ENCODE measurements at places on chromosomes 6 and 20.

DNA sequence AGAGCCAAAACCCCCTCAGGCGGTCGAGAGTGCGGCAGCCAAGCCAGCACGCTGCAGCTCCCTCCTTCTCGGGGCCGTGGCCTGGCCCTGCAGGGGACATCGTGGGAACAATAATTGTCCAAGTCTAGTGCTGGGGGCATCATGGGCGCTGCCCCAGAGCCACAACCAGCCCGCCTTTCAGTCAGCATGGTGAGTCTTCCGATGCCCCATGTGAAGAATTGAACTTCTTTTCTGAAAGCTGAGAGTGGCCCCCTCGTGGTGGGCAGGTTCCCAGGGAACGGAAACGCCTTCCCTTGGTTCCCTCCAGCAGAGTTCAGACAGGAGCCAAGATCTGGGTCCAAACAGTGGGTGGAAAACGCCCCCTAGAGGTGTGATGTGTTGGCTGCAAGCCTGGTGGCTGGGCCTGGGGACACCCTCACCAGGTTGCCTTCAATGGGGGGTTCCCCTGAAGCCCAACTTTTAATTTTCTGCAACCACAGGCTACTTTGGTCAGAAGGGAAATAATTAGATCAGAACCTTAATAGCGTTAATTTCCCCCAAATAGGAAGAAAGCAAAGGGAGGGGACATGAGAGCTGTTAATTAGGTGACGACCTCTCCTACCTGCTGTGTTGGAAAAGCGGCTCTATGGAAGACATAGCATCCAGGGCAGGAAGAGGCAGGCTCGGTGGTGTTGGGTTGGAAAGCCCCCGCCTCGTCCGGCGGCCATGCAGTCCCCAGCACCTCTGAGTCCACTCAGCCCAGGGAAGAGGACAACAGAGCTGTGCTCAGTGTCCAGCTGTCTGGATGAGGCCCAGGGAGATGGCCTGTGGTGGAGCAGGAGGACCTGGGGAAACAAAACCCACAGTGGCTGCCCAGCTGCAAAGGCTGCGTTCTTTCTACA, 4.7 kb upstream of the MRGBP start:
- peak; percentile 83 for DNase-seq

DNA sequence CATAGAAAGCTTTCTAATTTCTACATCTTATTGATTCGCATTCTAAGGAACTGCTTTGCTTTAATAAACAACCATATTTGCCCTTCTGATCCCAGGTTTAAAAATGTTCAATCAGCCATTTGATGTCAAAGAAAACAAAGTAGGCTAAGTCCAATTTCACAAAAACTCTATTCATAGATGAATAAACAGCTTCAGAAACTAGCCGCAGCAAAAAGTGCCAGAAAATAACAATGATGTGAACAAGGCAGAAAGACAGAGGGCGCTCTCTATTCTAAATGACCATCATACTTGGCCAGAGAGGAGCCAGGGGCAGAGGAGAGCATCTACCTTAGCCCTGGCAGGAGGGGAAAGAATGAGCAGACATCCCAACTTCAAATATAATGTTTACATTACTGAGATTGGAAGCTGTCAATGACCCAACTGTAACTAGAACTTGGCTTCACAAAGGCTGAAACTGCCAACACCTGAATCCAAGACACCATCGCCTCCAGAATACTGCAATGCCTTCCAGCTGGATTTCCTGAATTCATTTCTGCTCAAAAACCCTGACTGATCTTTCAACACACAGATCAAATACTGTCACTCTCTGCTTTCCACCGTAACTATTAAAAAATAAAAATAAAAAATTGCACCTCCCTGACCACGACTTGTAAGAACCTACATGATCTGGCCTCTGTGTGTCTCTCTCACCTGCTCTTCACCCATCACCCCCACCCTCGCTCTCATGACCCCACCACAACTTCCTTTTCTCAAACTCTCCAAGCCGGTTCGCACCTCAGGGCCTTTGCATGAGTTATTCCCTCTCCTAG, 9.5 kb downstream of the CNKSR3 start:
- no peak for DNase-seq

- peak; percentile 84 for DNase-seq
These were observed 982 bp downstream of the HECA start for GRCh38 chr6:139135578-139136545.

DNA sequence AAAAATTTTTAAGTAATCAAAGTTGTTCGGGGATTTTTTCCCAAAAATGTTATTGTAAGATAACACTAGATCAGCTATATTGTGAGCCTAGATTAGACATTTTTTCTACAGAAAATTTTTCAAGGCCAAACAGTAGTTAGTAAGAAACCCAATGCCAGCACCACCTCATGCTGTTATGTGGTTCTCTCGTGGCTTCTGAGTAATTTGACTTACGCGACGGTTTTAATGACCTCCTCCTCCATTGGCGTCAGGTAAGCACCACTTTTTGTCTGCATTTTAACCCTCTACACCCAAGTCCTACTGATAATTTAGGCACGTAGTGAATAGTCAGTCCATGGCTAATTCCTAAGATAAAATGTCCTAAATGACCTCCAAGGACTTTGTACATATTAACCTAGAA, 9.7 kb downstream of the RPS6KA2 start:
- no peak for DNase-seq

DNA sequence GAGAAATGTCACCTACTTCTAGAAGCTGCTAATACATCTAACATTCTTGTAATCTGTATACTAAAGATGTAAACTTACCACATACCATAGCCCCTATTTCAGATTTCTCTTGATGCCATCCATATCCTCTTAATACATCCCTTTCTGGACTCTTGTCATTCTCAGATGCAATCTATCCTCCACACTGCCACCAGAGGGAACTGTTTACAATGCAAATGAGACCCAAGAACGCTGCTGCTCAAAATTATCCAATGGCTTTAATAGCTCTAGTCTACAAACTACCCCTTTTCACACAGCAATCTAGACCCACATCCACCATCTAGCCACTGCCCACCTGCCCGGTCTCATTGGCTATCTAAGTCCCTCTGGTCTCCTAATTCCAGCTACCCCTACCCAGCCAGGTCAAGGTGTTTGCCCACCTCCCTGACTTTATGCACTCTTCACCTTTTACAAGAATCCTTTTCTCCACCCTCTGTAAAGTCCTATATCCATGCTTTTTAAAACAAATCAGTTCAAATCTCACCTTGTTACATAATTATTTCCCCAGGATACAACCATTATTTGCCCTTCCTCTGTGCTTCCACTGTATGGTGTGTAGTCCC, 14.8 kb downstream of the FAXC start:
- DNase-seq, result no peak

DNA sequence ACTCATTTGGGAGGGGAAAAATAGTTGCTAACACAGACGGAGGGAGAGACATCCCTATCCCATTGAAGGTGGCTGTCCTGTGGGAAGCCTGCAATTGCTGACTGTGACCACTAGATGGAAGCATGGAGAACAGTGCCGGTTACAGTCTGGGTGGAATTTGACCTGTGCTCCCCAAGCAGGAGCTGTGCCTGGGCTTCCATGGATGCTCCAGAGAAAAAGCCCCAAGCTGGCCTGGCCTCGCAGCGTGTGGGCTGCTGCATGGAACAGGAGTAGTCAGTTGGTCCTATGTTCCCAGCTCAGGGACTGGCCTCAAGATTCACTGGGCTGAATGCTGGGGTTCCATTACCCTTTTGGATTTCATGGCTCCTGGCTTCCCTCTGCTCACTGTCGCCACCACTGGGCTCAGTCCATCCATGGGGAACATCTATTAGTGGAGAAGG, 116.3 kb upstream of the CHD6 start:
- peak; percentile 23 for DNase-seq

DNA sequence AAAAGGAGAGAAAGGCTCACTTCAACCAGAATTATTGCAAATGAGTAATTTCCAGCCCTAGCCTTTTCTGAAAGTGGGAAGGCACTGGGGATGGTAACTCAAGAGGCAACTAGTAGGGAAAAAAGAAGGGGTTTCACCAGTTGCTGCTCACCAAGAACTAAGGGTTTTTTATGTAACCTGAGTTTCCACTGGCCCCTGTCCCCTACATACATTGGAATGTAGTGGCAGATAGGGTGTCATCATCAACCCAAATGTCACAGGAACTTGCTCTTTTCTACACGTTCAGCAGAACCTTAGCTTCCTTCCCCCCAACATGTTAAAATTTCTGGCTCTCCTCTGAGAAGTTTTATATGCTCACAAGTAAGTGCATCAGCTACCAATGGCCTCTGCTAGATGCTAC, 38.2 kb upstream of the PKHD1 start:
- DNase-seq, result no peak

DNA sequence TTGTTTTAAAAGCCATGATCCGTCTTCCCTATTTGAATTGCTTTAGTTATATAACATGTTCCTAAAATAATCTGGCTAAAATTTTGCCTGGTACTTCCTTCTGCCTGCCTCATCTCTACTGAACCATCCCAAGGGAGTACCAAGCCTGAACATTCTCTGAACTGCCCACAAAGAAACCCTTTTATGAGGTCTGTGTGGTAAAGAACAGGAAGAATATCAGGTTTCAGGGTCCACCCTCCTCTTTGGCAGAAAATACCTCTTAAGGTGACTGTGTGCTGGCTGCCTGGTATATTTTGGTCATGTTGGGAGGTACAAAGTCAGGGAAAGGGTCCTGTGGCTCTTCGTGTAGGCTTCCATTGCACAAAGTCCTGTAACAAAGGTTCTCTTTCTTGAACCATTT, 574.1 kb upstream of the CHD6 start:
- no peak for DNase-seq

GRCh38 chr20:45953672-45954071, 18.3 kb downstream of the ZNF335 start:
- peak; percentile 22 for DNase-seq

- no peak for DNase-seq
These were observed 2.6 kb upstream of the LIN28B start for GRCh38 chr6:104954190-104954797.

GRCh38 chr6:116363759-116364158, 7.0 kb upstream of the DSE start:
- no peak for DNase-seq

- no peak for DNase-seq
These were observed 22.6 kb downstream of the GHRH start for GRCh38 chr20:37238935-37239451.

DNA sequence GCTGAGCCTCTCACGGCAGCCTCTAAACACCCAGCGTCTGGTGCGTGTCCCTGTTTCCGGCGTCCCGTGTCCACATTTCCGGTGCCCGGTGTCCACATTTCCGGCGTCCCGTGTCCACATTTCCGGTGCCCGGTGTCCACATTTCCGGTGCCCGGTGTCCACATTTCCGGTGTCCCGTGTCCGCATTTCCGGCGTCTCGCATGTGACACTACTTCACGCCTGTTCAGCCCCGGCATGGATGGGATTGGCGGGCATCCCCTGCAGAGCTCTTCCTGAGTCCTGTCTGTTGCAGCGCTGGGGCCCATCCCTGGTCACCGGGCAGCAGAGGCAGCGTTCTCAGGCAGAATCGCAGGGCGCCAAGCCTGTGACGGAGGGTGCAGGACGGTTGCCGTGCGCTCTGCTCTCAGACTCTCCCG, 3.2 kb downstream of the FRMD1 start:
- no peak for DNase-seq

DNA sequence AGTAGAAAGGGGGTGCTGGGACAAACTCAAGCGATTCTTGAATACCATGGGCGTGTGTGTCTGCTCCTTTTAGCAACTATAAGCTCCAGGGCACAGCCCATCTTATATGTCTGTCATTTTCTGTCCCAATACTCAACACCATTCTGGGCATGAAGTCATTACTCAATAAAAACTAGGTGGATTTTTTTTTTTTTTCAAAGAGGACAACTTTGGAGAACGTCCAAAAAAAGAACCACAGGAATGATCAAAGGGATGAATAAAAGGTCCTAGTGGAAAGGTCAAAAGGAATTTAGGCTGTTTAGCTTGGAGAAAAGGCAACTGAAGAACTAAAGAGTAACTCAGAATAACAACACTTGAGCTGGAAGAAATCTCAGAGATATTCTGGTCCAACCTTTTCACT, 24.4 kb downstream of the UQCC1 start:
- DNase-seq, result no peak

GRCh38 chr6:121993362-121993761, 406.1 kb upstream of the HSF2 start:
- DNase-seq, result no peak

- DNase-seq, result no peak
These were observed 102.6 kb downstream of the CDC5L start for GRCh38 chr6:44489910-44490604.

DNA sequence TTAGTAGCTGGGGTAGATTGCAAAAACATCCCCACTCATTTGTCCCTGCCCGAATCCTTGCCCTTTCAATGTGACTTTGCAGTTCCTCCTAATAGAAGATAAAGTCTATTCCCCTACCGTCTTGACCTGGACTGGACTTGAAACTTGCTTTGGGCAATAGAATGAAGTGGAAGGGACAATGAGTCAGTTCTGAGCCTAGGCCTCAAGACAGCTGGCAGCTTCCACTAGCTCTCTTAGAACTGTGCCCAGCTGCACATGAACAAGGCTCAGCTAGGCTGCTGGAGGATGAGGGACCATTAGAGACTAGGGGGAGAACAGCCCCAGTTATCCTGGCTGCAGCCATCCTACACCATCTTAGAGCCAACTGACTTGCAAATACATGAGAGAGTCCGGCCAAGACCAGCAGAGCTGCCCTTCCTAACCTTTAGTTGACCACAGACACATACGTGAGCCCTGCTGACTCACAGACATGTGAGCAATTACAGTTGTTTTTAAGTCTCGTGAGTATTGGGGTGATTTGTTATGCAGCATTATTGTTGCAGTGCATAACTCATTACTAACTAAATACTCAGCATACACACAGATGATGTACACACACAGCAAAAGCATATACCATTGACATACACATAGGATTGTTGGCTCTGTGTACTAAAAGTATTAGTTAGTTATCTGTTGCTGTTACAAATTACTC, 105.5 kb downstream of the DHX35 start:
- DNase-seq, result no peak

DNA sequence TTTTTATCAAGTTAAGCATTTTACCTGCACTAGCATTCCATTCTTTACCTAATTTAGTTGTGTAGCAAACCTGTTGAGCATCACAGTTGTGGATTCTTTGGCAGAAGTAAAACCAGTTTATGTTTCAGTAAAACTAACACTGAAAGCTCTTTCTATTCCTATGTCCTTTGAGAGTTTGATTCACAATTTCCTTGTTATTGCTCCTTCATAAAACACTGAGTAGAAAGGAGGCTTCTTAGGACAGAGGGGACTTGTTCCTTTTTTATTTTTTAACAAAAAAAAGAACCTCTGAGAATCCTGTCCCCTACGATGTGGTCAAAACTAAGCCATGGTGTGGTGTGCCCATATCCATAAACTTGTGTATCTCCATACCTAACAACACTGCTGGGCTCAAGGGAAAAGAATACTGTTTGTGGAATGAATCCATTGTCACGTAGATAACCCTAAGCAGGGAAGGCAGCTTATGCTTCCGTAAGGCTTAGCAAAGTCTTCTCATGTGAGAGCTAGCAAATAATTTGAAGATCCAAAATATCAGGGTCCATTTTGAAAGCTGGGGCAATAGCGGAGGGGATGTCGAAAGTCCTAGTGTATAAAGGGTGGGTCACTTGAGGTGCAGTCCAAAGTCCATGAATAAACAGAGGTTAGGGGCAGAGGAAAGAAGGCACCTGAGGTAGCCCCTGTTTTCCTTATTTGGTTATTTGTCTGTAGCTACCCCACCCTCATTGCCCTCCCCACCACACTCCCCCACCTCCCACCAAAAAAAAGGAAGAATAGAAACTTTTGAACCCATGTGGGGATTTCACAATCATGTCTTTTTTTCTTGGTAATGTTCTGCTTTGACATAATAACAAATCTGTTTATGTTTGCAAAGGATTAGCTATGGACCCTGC, 71.0 kb downstream of the PLAGL1 start:
- DNase-seq, result no peak

- DNase-seq, result peak; percentile 78
These were observed 34.4 kb upstream of the MRPS10 start for GRCh38 chr6:42251911-42252637.

All from heart left ventricle (tissue), 16 donors.